ENCODE measurements at places on chromosomes 3 and 15. TPM values are rescaled to one million over a fixed set of nuclear protein-coding genes. Genes with fewer than 3 reads are reported as not detected.

DNA sequence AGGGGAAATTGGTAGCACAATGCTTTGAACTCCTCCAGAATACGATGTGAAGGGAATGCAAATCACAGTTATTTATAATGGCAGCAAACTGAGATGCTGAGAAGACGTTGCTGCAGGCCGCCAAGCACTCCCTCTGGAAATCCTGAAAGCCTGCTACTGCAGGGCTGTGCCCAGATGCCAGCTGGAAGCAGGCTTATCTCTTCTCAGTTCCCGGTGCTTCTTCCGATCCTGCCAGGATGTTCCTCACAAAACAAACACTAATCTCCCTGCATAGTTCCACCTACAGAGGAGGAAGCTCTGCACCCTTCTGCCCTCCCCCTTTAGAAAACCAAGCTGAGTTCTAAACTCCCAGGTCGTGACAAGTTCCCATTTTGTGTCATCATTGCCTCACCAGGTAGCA lies 201.7 kb upstream of the BCL6 start:
- H3K27ac ChIP-seq, result peak overlapping the region; percentile 44
- no peaks in the 10 kb centered on the region for H3K27me3 ChIP-seq
- H3K4me1 ChIP-seq, result peaks cover 36% of the 10 kb centered on the region
- no peak for DNase-seq
- no peak overlapping the region for H3K4me3 ChIP-seq
- H3K36me3 ChIP-seq, result no peaks in the 10 kb centered on the region

- no peak overlapping the region for H3K27ac ChIP-seq
- H3K27me3 ChIP-seq, result no peaks in the 10 kb centered on the region
- DNase-seq, result no peak
- no peak overlapping the region for H3K4me3 ChIP-seq
- no peaks in the 10 kb centered on the region for H3K4me1 ChIP-seq
These were observed 86.5 kb upstream of the PRR20G start for GRCh38 chr3:127374086-127375010.

GRCh38 chr3:139117883-139118760 lies 73.4 kb upstream of the PRR23C start:
- H3K36me3 ChIP-seq, result no peaks in the 10 kb centered on the region
- no peaks in the 10 kb centered on the region for H3K27me3 ChIP-seq
- no peaks in the 10 kb centered on the region for H3K4me1 ChIP-seq
- no peak overlapping the region for H3K4me3 ChIP-seq
- peak; percentile 49 for DNase-seq
- H3K27ac ChIP-seq, result no peak overlapping the region

GRCh38 chr3:39542588-39542988 lies 75.1 kb downstream of the MOBP start:
- H3K27me3 ChIP-seq, result no peaks in the 10 kb centered on the region
- no peaks in the 10 kb centered on the region for H3K4me1 ChIP-seq
- H3K36me3 ChIP-seq, result no peaks in the 10 kb centered on the region
- DNase-seq, result no peak
- H3K4me3 ChIP-seq, result no peak overlapping the region

GRCh38 chr3:47009225-47010110 lies 30.0 kb downstream of the NBEAL2 start:
- H3K4me3 ChIP-seq, result peak overlapping the region; percentile 57
- H3K4me1 ChIP-seq, result peaks cover 17% of the 10 kb centered on the region
- DNase-seq, result peak; percentile 90
- H3K27me3 ChIP-seq, result no peaks in the 10 kb centered on the region
- H3K36me3 ChIP-seq, result peaks cover 6% of the 10 kb centered on the region
- peak overlapping the region; percentile 92 for H3K27ac ChIP-seq

DNA sequence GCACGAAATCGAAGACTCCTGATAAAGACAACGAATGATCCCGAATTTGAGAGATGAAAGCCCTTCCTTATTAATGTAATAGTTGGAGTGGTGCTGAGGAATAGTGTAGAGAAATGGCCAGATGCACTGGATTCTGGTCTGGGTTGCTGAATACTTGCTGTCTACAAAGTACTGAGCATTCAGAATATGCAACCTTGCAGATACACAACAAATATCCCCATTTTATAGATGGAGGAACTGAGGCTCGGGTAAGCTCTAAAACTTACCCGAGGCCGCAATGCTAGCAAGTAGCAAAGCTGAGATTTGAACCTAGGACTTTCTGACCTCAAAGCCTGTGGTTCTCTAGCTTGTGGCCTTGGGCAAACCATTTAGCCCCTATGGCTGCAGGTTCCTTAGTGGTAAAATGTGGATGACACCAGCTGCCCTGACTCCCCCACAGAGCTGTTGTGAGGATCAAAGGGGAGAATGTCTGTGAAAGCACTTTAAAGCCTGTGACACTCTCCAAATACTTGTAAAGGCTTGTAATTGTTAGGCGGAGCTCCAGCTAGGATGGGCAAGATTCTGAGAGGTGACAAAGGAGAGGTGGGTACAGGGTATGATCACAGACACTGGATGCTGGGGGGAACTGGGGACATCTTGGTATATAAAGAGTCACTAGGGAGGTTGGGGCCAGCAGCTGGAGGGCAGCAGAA lies 39.8 kb downstream of the FOXB1 start:
- H3K27me3 ChIP-seq, result no peaks in the 10 kb centered on the region
- no peak overlapping the region for H3K4me3 ChIP-seq
- no peak overlapping the region for H3K27ac ChIP-seq
- no peak for DNase-seq
- no peaks in the 10 kb centered on the region for H3K4me1 ChIP-seq

- DNase-seq, result no peak
- H3K27ac ChIP-seq, result peak overlapping the region; percentile 97
- H3K4me1 ChIP-seq, result peaks cover 32% of the 10 kb centered on the region
- H3K4me3 ChIP-seq, result peak overlapping the region; percentile 67
These were observed 363 bp downstream of the MAGI1 start for GRCh38 chr3:66038384-66038725.

GRCh38 chr3:78644847-78645246 lies 1123.0 kb downstream of the ROBO1 start:
- no peaks in the 10 kb centered on the region for H3K4me1 ChIP-seq
- H3K27me3 ChIP-seq, result no peaks in the 10 kb centered on the region
- H3K27ac ChIP-seq, result no peak overlapping the region
- H3K36me3 ChIP-seq, result no peaks in the 10 kb centered on the region
- DNase-seq, result no peak

GRCh38 chr3:46094506-46094905 lies 67.2 kb upstream of the XCR1 start:
- H3K27me3 ChIP-seq, result no peaks in the 10 kb centered on the region
- H3K27ac ChIP-seq, result no peak overlapping the region
- no peaks in the 10 kb centered on the region for H3K36me3 ChIP-seq

DNA sequence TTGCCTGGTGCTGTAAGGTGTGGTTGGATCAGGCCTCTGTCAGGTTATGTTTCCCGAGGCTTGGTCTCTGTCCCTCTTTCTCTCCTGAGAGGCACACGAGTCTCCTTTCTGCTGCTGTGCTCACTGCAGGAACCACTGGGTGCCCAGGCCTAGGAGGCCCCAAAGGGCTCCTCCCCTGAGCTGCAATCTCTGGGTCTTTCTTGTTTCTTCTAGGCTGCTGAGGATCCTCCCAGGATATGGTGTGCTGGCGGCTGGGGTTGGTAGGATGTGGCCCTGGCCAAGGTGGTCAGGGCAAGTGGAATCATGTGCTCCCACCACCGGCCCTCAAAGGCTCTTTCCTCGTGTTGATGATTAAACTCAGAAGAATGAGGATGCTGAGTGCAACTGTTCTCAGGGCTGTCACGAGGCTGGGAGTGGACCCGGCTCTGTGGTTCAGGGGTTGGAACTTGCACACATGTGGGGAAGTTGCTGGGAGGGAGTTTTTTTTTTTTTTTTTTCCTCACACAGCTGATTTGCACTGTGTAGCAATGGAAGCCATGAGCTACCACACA lies 43.6 kb upstream of the CTSH start:
- H3K27me3 ChIP-seq, result no peaks in the 10 kb centered on the region
- H3K4me1 ChIP-seq, result peaks cover 11% of the 10 kb centered on the region
- H3K27ac ChIP-seq, result peak overlapping the region; percentile 53
- DNase-seq, result peak; percentile 87

DNA sequence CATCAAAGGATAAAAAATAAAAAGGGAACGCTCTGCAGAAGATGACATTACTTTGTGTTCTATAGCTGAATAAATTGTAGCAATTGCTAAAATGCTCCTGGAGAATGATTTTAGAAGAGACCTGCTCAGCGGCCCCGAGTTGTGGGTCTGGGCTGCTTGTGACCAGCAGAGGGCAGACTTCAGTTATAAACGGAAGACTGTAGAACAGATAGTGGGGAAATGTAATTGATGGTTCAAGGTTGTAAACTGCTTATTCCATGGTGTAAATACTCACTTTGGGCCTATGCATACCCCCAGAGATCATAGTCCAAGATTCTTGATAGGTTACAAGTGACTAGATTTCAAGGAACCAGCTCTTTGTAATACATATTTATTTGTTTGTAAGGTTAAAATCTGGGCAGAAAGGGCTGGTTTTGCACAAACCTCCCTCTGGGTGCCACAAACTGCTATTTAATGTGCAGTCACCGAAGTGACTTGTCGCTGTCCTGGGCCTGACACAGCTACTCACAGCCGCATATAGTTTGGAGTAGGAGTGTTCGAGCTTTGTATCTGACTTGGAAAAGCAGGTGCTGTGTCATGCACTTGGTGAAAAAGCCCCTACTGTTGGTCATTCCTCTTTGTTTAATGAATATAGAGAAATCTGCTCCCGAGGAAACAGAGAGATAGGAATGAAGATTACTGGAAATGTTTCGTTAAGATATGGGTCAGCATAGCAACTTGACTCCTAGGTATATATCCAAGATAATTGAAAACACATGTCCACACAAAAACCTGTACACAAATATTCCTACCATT lies 34.7 kb upstream of the NDUFB4 start:
- H3K27me3 ChIP-seq, result no peaks in the 10 kb centered on the region
- H3K36me3 ChIP-seq, result no peaks in the 10 kb centered on the region
- H3K4me1 ChIP-seq, result peaks cover 47% of the 10 kb centered on the region
- no peak overlapping the region for H3K4me3 ChIP-seq
- H3K27ac ChIP-seq, result no peak overlapping the region
- DNase-seq, result peak; percentile 83

GRCh38 chr3:104939196-104939595 lies 427.5 kb upstream of the ALCAM start:
- H3K27ac ChIP-seq, result no peak overlapping the region
- no peak for DNase-seq
- no peak overlapping the region for H3K4me3 ChIP-seq
- H3K36me3 ChIP-seq, result no peaks in the 10 kb centered on the region

GRCh38 chr3:33119891-33120290 lies 6.1 kb downstream of the CRTAP start:
- H3K36me3 ChIP-seq, result peaks cover 22% of the 10 kb centered on the region
- H3K27me3 ChIP-seq, result no peaks in the 10 kb centered on the region
- H3K4me1 ChIP-seq, result peaks cover 14% of the 10 kb centered on the region
- no peak overlapping the region for H3K4me3 ChIP-seq
- no peak overlapping the region for H3K27ac ChIP-seq
- no peak for DNase-seq

DNA sequence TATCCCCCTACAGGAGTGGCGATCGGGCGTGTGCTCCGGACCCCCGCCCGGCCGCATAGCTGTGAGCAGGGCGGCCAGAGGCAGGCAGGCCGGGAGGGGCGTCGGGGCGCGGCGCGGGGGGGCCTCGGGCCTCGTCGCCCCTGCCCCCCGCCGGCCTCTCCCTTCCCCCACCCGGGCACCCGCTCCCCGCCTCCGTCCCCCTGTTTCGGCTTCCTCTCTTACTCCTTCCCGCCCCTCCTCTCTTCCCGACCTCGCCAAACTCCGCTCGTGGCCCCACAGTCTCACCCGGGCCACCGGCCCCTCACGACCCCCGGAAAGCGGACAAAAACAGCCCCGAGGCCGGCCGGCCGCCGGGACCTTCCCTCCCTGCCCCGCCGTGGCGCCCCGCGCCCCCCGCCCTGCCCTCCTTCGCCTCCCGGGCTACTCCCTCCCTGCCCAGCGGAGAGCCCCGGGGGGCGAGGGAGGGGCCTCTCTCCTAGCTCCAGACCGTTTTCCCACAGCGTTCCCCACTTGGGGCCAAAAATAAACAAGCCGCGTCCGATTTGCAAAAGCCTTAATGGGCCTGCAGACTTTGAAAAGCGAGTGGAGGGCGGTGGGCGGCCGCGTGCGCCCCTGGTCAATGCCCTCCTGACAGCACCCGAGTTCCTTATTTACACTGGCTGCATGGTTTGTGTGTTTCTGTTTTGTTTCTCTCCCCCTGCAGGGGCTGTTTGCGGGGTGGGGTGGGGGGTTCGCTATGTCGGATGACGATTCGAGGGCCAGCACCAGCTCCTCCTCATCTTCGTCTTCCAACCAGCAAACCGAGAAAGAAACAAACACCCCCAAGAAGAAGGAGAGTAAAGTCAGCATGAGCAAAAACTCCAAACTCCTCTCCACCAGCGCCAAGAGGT lies 1.0 kb downstream of the UBE2E1 start:
- H3K4me3 ChIP-seq, result peak overlapping the region; percentile 99
- peaks cover 45% of the 10 kb centered on the region for H3K4me1 ChIP-seq
- DNase-seq, result no peak

GRCh38 chr3:117719316-117719926 lies 1009.8 kb downstream of the TUSC7 start:
- no peaks in the 10 kb centered on the region for H3K36me3 ChIP-seq
- H3K27me3 ChIP-seq, result no peaks in the 10 kb centered on the region
- no peaks in the 10 kb centered on the region for H3K4me1 ChIP-seq
- DNase-seq, result no peak
- H3K27ac ChIP-seq, result no peak overlapping the region

- no peaks in the 10 kb centered on the region for H3K4me1 ChIP-seq
- no peak overlapping the region for H3K4me3 ChIP-seq
- no peak overlapping the region for H3K27ac ChIP-seq
- DNase-seq, result no peak
- H3K27me3 ChIP-seq, result no peaks in the 10 kb centered on the region
These were observed 69.3 kb downstream of the MESD start for GRCh38 chr15:80920271-80920699.

- H3K27ac ChIP-seq, result no peak overlapping the region
- H3K4me1 ChIP-seq, result no peaks in the 10 kb centered on the region
- H3K27me3 ChIP-seq, result no peaks in the 10 kb centered on the region
- no peak overlapping the region for H3K4me3 ChIP-seq
These were observed 38.8 kb upstream of the BFSP2 start for GRCh38 chr3:133361011-133361410.

- no peak overlapping the region for H3K27ac ChIP-seq
- H3K4me1 ChIP-seq, result no peaks in the 10 kb centered on the region
- no peak overlapping the region for H3K4me3 ChIP-seq
- H3K36me3 ChIP-seq, result no peaks in the 10 kb centered on the region
- H3K27me3 ChIP-seq, result no peaks in the 10 kb centered on the region
These were observed 24.2 kb upstream of the BUB1B start for GRCh38 chr15:40136470-40137302.

DNA sequence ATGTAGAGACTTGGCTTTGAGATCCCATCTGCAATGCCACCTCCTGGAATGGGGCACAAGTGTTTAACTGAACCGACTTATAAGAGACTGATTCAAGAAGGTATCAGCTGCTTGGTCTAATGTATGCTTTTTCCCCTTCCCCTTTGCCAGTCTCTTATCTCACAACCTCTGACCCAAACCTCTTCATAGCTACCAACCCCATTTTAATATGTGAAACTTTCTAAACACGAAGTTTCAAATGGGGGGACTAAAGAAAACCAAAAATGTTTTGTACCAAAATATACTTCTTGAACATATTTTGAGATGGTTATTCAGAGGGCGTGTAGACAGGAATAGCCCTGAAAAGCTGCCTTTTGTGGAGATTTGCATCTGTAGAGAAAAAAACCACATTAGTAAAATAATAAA lies 73.1 kb downstream of the OXSM start:
- no peak for DNase-seq
- H3K27me3 ChIP-seq, result no peaks in the 10 kb centered on the region
- H3K27ac ChIP-seq, result no peak overlapping the region
- H3K4me1 ChIP-seq, result no peaks in the 10 kb centered on the region
- no peaks in the 10 kb centered on the region for H3K36me3 ChIP-seq
- H3K4me3 ChIP-seq, result no peak overlapping the region

SI gene
- total RNA-seq, result not detected

LRIG1 gene
- total RNA-seq, result 147 TPM

USP3 gene
- total RNA-seq, result 12.3 TPM

ARNT2 gene
- 8.4 TPM for total RNA-seq

TICRR gene
- not detected for total RNA-seq

CHRFAM7A gene
- 1.2 TPM for total RNA-seq

SLC22A14 gene
- total RNA-seq, result not detected
